Hippocampal formation (tissue), 2 donors: ENCODE measurements at places on chromosomes 2 and 18.

DNA sequence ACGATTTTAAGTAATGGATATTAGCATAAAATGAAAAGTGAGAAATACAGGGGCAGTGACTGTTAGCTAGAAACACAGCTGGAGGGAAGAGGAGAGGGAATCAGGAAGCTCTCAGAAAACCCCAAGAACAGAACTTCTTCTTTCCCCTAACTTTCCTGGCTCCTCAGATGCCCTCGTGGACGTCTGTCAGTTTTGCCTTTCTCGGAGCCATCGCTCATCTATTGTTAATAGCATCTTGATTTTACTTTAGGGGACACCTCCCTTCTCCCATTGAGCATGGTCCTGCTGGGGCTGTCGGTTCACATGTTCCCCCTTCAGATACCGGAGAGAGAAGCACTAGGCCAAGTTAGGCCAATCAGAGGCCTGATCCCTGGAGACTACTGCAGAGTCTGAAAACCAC lies 2.3 kb upstream of the PLEK start:
- no peak for DNase-seq

GRCh38 chr2:209076151-209076550 lies 347.7 kb upstream of the MAP2 start:
- no peak for DNase-seq

DNA sequence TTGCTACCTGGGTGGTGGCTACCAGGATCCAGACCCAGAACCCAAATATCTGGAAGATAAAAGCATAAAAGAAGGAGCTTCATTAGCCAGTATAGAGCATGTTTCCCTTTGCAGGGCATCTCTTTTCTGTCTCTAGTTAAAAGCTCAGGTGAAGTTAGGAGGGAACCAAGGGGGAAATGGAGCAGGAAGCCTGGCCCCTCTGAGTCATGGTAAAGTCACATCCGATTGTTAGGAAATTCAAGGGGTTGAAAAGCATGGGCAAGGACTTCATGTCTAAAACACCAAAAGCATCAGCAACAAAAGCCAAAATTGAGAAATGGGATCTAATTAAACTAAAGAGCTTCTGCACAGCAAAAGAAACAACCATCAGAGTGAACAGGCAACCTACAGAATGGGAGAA lies 126.9 kb downstream of the RPIA start:
- no peak for DNase-seq

- no peak for DNase-seq
These were observed 228.9 kb upstream of the FOSL2 start for GRCh38 chr2:28163627-28164279.

DNA sequence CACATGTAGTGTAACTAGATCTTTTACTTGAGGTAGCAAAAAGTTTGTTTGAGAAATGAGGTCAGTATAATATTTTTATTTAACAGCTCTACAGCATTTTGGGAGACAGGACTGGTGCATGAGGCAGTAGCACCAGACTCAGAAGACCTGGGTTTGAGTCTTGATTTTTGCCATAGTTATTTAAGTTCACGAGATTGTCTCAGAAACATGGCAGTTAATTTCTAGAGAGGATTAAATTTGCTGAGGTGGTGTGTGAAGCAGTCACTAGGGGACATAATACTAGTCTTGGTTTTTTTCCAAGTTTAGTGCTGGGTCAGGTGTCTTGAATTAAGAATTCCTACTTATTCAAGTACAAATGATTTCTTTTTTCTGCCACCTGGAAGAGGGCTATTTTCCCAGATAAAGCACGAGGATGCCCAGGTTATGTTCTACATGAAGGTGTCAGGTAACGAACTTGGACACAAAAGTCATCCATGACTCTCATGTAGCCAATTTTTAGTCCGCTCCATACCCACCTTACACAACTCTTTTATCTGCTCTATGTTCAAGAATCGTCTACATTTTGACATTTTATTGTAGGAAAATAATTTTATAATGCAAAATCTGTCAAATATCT lies 1.4 kb downstream of the MARCHF7 start:
- no peak for DNase-seq

DNA sequence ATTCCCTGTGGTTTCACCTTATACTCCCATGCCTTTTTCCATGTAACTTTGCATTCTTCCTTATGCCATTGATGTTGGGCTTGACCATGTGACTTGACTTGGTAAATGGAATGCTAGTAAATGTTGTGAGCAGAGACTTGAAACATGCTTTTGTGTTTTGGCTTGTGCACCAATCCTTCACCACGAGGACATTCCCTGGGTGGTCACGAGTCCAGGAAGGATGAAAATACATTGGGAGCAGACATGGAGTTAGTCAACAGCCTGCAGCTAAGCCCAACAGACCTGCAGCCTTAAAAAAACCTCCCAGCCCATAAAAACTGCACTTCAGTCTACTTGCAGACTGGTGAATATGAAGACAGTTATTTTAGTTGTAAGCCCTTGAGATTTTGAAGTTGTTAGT lies 116.5 kb upstream of the SPATS2L start:
- DNase-seq, result no peak

GRCh38 chr2:34098256-34098655 lies 499.2 kb upstream of the FAM98A start:
- DNase-seq, result no peak

- DNase-seq, result no peak
These were observed 114.9 kb downstream of the EIPR1 start for GRCh38 chr2:3262437-3263388.

DNA sequence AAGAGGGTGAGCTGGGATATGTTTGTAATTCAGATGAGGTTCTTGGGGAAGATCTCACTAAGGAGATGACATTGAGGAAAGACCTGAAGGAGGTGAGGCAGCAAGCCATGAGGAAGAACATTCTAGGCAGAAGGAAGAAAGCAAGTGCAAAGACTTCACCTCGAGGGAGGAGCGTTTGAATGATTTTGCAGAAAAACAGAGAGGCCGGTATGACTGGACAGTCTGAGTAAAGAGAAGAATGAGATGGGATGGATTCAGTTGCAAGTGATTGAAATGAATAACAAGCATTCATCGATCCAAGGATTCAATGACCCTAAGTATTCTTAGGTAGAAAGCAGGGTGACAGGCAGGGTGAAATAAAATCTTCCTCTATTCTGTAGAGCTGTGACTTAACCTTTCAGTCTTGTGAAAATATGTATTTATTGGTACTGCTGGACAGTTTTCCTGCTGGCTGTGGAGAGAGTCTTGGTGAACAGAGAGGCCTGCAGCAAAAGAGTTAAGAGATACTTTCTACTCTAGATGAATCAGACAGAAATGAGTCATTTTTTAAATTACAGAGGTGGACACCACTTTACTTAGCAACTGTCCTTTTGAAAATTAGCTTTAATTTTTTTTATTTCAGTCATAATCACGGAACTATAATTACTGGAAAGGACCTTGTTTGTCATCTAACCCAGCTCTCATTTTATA lies 278.4 kb downstream of the LRRTM1 start:
- no peak for DNase-seq

- DNase-seq, result no peak
These were observed 113.0 kb downstream of the PPP1R1C start for GRCh38 chr2:182098648-182099047.

- DNase-seq, result no peak
These were observed 48.2 kb upstream of the TFCP2L1 start for GRCh38 chr2:121333231-121333630.

DNA sequence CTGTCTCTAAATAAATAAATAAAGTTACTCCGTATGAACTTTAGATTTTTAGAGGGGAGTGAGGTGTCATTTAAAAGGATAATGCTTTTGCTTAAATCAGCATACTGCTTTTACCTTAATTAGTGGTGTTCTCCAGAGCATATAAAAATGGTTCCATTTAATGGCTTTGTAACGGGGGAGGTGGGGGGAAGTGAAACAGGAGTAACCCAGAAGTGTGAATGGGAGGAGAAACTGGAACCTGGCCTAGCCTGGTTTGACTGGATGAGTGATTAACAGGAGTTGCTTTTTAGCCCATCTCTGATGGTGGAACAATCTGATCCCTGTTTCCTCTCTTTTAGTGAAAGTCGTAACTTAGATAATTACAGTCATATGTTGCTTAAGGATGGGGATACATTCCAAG lies 1.6 kb downstream of the CNDP2 start:
- no peak for DNase-seq

DNA sequence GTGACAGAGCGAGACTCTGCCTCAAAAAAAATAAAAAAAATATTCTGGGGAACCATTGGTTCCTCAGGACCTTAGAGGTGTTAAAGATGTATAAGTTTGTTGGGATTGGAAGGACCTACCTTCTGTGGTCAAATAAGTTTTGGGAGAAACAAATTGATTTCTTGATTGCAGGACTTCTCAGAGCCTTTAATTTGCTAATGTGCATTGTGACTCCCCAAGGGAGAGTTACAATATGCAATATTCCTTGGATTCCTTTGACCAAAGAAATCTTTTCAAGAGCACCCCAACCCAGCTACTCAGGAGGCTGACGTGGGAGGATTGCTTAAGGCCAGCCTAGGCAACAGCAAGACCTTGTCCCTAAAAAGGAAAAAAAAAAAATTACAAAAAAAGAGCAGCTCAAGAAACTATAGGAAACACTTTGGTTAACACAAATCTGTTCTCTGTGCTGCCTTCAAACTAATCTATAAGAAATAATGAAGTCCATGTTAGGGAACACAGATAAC lies 6.5 kb downstream of the NAGK start:
- DNase-seq, result no peak

GRCh38 chr2:83364264-83364663 lies 1094.8 kb downstream of the SUCLG1 start:
- DNase-seq, result no peak

- DNase-seq, result no peak
These were observed 1908.4 kb upstream of the PIK3C3 start for GRCh38 chr18:40046596-40046995.

GRCh38 chr2:217922101-217923006 lies 80.4 kb downstream of the TNS1 start:
- DNase-seq, result no peak

DNA sequence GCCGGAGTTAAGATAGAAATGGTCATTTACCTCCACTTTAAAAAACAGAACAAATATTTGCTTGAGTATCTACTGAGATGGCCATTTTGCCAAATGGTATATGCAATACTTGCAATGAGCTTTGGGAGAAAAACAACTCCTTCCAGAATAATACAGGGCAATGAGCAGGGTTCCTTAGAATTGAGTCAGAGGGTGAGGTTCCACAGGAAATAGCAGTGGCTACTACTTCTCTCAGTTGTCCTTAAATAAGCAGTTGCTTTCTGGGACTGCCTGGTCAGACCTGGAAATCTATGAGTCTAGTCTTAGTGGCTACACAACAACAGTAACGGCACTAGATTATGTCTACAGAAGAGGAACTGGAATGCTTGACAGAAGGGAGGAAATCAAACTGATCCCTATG lies 80.9 kb upstream of the CCDC85A start:
- DNase-seq, result no peak

DNA sequence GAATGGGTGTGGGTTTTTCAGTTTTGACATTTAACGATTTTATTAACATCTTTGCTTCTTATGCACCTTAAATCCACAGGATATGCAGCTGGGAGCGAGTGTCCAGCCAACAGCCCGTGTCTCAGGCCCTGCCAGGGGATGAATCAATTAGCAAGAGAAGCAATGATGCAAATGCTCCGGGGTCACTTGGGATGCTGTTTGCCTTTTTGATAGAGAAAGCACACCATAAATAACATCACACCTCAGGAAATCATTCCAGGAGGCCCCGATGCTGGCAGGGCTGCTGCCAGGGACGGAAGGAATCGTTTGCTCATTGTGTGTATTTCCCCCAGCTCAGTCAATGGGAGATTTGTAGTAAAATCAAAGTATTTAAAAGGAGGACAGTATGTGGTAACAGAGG lies 394.0 kb upstream of the HNRNPA3 start:
- DNase-seq, result no peak

- no peak for DNase-seq
These were observed 382.2 kb downstream of the CLIP4 start for GRCh38 chr2:29497375-29497774.

DNA sequence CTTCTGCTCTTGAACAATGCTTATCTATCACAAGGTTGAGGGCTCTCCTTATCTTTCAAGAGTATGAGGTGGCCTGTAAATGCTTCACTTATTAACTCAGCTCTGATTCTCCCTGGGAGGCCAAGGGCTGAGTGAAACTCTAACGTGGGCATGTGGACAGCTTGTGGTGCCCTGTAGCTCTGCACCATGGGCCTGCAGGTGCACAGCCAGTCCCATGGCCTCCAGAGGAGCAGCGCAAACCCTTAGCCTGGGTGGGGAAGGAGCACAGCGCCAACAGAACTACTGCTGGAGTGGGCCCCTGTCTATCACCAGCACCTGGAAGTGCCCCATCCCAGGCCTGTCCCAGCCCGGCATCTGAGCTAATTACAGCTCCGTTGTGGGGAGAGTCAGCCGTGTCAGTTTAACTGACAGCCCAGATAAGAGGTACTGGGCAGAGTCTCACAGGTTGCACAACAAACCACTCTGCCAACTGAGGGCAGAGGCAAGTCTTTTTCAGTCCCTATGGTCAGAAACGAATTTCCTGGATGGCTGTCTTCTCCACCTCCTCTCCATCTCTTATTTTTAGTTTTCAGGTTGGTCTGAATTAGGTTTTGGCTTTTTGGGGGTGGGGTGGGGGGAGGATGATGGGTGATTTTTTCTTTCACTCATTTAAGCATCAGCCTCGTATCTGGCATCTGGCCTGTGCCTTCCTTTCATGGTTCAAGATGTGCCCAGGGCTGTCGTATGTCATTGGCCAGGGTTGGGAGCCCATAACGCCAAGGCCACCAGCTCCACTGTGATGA lies 219.5 kb downstream of the BCL2 start:
- no peak for DNase-seq

- no peak for DNase-seq
These were observed 65.6 kb downstream of the NRP2 start for GRCh38 chr2:205747829-205748386.

DNA sequence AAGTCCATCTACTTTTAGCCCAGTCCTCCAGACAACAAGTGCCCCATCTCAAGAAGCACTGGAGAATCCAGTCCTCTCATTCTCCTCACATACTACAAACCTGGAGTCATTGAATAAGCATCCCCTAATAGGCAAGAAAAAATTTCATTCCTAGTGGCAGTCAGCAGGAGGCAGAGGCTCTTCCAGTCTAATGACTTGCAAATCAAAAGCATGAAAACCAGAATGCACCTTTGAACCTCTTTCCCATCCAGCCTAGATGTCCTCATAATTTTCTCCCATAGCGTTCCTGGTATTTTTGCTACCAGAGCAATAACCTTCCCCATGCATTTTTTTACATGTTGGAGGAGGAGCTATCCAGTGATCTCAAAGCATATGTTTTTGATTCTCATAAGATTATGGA lies 252.6 kb downstream of the TTC32 start:
- no peak for DNase-seq

GRCh38 chr2:60492548-60492947 lies 60.9 kb downstream of the BCL11A start:
- no peak for DNase-seq

DNA sequence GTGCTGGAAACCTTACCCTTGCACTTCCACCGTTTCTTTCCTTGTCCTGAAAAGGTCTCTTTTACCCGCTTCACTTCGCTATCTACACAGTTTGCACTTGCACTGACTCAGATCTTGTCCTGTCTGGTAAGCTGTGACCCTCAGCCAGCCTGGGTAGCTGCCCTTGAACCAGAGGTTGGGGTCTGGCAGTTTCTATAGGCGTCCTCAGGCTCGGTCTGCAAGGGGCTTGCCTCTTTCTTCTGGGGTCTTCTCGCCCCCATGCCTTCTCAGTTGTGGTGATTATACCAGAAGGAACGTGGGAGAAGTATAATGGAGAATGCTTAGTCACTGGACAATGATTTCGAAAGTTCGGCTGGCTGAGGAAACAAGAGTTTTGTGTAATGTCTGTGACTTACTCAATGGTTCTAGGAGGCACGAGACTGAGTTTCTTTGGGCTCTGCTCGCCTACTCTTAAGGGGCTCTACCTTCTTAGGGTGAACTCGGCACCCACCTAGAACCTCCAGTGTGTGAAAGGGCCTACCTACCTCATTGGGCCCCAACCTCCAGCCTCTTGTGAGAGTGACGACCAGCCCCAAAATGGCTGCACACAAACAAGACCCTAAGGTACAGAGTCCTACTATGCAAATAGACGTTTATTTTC lies 6.9 kb upstream of the STAT1 start:
- DNase-seq, result no peak
